Cardiac muscle cell (in vitro differentiated cells and primary cell): ENCODE measurements at places on chromosomes 7 and 10. TPM values are rescaled to one million over a fixed set of nuclear protein-coding genes. Genes with fewer than 3 reads are reported as not detected.

Gene SPDYE5
- not detected in 2 replicates for total RNA-seq

Gene C10orf105
- 0.03 TPM in 1 of 2 replicates, not detected in the other for total RNA-seq

Gene OPN4
- total RNA-seq: 0.18 TPM in 1 of 2 replicates, not detected in the other

Gene PDAP1
- 130 and 181 TPM in 2 replicates for total RNA-seq

Gene TRPV5
- not detected in 2 replicates for total RNA-seq

Gene CDC14C
- total RNA-seq: not detected in 2 replicates

Gene ITIH5
- 0.11 and 0.60 TPM in 2 replicates for total RNA-seq

Gene CDK14
- 20.6 and 22.5 TPM in 2 replicates for total RNA-seq

Gene CPVL
- 30.6 and 49.5 TPM in 2 replicates for total RNA-seq

Gene SPAM1
- not detected in 2 replicates for total RNA-seq

Gene GPR37
- total RNA-seq: 8.6 and 17.1 TPM in 2 replicates

- no peaks in the 10 kb centered on the region for H3K27me3 ChIP-seq
- H3K36me3 ChIP-seq: no peaks in the 10 kb centered on the region
- H3K4me1 ChIP-seq: no peaks in the 10 kb centered on the region
- H3K4me3 ChIP-seq: no peak overlapping the region
- DNase-seq: no peak
- H3K27ac ChIP-seq: no peak overlapping the region
Measured at GRCh38 chr10:124872681-124873080, 69.2 kb upstream of the ZRANB1 start.

- H3K27ac ChIP-seq: no peak overlapping the region
- no peak overlapping the region for H3K4me3 ChIP-seq
- no peaks in the 10 kb centered on the region for H3K4me1 ChIP-seq
- H3K36me3 ChIP-seq: no peaks in the 10 kb centered on the region
- peaks cover 6% of the 10 kb centered on the region for H3K27me3 ChIP-seq
Measured at GRCh38 chr10:50211670-50212069, 39.6 kb downstream of the ASAH2 start.

- H3K27me3 ChIP-seq: no peaks in the 10 kb centered on the region
- DNase-seq: no peak
- no peak overlapping the region for H3K27ac ChIP-seq
- no peaks in the 10 kb centered on the region for H3K36me3 ChIP-seq
- no peak overlapping the region for H3K4me3 ChIP-seq
- H3K4me1 ChIP-seq: no peaks in the 10 kb centered on the region
Measured at GRCh38 chr7:157466867-157467261, 130.1 kb downstream of the DNAJB6 start.

DNA sequence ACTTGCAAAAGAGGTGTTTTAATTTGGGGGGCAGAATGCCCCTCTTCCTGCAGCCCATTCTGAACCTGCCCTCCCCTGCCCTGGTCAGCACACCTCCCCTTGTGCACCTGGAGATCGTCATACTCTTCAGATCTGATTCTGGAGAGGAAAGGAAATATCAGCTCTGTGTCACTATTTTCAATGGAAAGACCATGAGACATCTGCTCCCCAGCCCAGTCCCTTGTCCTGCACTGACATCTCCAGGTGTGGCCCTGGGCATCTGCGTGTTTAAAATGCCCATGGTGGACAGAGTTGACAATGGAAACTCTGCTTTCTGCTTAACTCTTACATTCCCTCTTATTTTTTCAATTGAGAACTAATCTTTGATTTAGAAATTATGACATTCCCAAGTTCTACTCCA lies 41.6 kb upstream of the RASGEF1A start:
- no peaks in the 10 kb centered on the region for H3K4me1 ChIP-seq
- H3K27ac ChIP-seq: no peak overlapping the region
- H3K36me3 ChIP-seq: no peaks in the 10 kb centered on the region

DNA sequence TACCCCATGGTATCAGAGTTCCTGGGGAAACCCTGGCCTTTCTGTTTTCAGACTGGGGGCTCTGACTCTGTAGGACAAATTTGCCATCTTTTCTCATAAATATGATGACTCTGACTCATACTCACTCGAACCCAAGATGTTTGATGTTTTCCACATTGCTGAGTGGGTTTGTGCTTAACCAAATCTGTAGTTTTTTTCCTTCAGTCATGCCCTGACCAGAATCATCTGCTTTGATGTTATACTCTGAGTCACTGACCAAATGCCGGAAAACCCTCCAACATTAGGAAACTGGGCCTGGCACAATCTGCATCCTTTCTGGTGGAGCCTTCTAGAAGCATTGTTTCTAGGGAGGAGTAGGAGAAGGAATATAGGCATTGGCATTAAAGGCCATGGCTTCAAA lies 118.7 kb downstream of the C10orf105 start:
- H3K4me1 ChIP-seq: no peaks in the 10 kb centered on the region
- no peak overlapping the region for H3K4me3 ChIP-seq
- no peaks in the 10 kb centered on the region for H3K36me3 ChIP-seq
- H3K27ac ChIP-seq: no peak overlapping the region
- no peak for DNase-seq

DNA sequence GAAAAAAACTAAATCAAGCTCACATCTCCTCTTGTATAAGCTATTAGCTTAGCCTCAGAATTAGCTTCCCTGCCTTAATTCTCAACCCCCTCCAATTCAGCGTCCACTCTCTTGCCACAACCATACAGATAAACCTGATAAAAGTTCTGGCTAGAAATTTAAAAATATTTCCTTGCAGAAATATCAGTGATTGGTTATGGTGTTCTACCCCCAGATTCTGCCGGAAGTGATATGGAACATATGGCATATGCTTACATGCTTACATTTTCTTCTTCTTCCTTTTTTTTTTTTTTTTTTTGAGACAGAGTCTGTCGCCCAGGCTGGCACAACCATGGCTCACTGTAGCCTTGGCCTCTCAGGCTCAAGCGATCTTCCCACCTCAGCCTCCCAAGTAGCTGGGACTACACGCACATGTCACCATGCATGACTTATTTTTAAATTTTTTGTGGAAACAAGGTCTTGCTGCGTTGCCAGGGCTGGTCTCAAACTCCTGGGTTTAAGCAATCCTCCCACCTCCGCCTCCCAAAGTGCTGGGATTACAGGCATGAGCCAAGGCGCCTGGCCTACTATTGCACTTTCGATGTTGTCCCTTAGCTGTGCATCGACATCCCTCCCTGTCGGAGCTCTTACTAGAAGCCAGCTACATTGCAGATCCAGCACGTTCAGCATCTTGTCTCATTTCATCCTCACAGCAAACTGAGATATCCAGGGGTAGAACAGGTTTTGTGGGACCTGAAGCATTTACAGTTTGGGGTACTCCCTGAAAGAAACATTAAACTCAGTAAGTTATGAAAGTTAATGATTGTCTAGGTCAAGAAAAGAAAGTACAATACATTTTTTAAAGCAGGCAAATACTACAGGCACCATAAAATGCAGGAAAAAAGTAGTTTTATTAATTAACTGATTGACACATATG lies 205.6 kb upstream of the TCF7L2 start:
- H3K36me3 ChIP-seq: no peaks in the 10 kb centered on the region
- H3K27me3 ChIP-seq: peaks cover 3% of the 10 kb centered on the region
- no peak overlapping the region for H3K27ac ChIP-seq
- no peak for DNase-seq

DNA sequence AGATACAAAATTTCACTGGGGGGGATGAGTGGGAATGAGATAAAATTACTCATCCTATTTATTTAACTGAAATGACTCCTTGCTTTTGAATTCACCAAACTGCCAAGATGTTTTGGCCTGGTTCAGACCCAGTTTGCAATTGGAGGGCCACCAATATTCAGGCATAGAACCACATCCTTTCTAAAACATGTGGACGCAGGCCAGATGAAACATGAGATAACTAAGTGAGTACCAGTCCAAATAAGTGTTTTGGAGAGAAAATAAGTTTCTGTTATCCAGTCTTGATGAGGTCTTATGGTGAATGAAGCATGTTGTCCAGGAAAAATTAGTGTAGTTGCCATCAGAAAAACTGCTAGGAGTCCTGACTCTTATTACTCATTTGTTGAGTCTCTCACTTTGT lies 36.3 kb upstream of the PDK4 start:
- no peak for DNase-seq
- H3K27ac ChIP-seq: no peak overlapping the region
- no peak overlapping the region for H3K4me3 ChIP-seq
- no peaks in the 10 kb centered on the region for H3K4me1 ChIP-seq

GRCh38 chr7:50298811-50299562 lies 5.5 kb upstream of the IKZF1 start:
- peaks cover 24% of the 10 kb centered on the region for H3K27me3 ChIP-seq
- no peaks in the 10 kb centered on the region for H3K36me3 ChIP-seq
- no peak overlapping the region for H3K4me3 ChIP-seq

- no peaks in the 10 kb centered on the region for H3K36me3 ChIP-seq
- no peaks in the 10 kb centered on the region for H3K27me3 ChIP-seq
- no peaks in the 10 kb centered on the region for H3K4me1 ChIP-seq
- no peak for DNase-seq
Measured at GRCh38 chr7:3378390-3379150, 77.5 kb downstream of the SDK1 start.

DNA sequence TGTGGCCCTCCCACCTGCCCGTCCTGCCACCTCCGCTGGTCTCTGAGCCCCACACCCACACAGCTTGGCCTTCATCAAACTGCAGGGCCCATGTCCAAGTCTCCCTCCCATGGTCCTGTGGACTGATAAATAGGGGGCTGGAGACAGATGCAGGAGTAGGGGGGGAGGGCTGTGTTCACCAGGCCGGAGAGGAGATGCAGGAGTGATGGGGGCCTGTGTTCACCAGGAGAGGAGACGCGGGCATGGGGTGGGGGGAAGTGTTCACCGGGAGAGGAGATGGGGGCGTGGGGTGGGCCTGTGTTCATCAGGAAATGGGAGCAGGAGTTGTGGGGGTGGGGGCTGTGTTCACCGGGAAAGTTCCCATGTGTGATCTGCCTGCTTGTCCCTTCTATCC lies 37.0 kb downstream of the JAKMIP3 start:
- H3K4me1 ChIP-seq: no peaks in the 10 kb centered on the region
- no peak overlapping the region for H3K4me3 ChIP-seq
- H3K36me3 ChIP-seq: no peaks in the 10 kb centered on the region
- no peak for DNase-seq
- no peak overlapping the region for H3K27ac ChIP-seq
- H3K27me3 ChIP-seq: no peaks in the 10 kb centered on the region

DNA sequence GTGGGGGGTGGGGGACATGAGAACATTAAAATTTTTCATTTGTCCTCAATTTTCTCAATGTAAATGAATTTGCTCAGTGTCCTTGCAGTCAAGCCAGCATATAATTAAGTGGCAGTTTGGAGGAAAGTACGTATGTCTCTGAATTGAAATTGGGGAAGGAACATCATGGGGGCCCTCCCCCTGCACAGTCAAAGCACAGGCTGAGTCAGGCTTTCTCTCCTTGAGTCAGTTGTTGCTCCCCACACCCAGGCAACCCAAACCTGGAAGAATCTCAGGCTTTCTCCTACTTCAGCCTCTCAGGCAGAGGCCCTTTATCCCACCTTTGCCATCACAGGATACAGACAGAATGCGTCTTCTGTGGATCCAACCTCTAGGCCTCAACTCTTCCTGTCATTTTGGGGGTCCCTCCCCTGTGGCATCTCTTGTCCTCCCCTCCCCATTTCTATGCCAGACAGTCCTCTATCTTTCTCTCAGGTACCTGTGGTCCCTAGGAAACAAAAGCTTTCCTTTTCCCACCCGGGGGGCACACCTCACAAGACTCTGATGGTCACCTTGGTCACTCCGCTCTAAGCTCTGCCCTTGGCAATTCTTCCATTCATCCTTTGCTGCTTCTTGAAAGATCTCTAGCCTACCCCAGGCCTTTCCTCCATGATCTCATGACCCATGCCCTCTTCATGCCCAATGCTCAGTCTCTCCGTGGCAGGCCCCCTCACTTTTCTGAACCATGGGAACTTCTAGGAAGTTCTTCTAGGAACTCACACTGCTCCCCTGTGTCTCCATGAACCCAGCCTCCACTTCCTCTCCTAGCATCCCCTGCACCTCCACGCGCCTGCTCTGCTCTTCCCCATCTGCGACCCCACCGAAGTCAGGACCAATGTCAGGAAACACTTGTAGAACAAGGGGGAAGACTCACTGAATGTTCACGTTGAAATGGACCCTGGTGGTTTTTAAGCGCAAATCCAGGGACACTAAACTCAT lies 40.4 kb downstream of the CREB3L2 start:
- H3K4me1 ChIP-seq: peaks cover 9% of the 10 kb centered on the region
- H3K36me3 ChIP-seq: no peaks in the 10 kb centered on the region
- no peak overlapping the region for H3K4me3 ChIP-seq
- DNase-seq: no peak

DNA sequence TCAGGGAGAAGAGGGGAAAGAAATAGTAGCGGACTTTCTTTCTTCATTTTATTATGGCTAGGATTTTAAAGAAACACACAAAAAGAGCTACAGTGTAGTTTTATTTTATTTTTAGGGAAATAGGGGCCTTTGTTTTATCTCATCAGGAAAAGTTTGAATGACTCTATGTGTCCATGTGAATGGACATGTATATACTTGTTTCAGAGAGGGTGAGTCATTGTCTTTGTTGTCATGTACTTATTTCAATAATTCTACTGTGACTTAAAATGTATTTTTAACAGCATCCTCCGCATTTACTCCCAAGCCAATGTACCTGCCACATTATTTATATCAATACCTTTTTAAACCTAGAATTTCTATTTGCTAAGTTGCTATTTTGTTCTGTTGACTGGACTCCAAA lies 569.5 kb downstream of the SORCS3 start:
- no peak overlapping the region for H3K27ac ChIP-seq
- no peaks in the 10 kb centered on the region for H3K27me3 ChIP-seq
- no peaks in the 10 kb centered on the region for H3K36me3 ChIP-seq
- no peak for DNase-seq

DNA sequence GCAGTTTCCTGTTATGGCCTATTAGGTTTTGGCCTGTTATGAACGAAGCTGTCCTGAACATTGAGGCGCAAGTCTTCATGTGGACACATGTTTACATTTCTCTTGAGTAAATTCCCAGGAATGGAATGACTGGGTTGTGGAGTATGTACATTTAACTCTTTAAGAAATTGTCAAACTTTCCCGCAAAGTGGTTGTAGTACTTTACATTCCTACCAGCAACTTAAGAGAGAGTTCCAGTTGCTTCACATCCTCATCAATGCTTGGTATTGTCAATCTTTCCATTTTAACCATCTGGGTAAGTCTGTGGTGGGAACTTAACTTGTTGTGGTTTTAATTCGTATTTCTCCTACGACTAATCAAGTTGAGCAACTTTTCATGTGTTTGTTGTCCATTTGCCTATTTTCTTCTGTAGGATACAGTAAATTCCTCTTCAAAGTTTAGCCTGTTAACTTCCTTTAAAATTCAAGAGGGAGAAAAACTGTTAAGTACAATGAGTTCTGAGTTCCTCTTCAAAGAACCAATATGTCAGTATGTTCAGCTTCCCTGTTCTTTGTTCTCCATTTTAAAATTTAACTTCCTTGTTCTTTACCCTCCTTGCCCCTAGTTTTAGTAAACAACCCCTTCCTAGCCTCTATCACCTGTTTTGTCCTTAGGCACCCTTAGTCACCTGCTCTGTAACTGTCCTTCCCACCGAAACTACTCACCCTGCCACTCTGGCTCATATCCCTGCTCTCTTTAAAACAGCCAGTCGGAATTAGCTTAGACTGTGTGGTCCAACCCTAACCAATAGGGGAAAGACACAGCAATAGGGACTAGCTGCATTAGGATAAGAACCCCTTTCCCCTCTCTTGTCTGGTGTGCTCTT lies 74.0 kb downstream of the FAM241B start:
- no peaks in the 10 kb centered on the region for H3K36me3 ChIP-seq
- DNase-seq: no peak
- no peaks in the 10 kb centered on the region for H3K4me1 ChIP-seq
- no peak overlapping the region for H3K4me3 ChIP-seq
- H3K27ac ChIP-seq: no peak overlapping the region
- H3K27me3 ChIP-seq: peaks cover 13% of the 10 kb centered on the region

- peak; percentile 75 for DNase-seq
- peak overlapping the region; percentile 19 for H3K27ac ChIP-seq
- H3K4me3 ChIP-seq: no peak overlapping the region
- no peaks in the 10 kb centered on the region for H3K36me3 ChIP-seq
Measured at GRCh38 chr10:44862006-44862751, 49.0 kb upstream of the TMEM72 start.
